Ovary (tissue), 10 donors: ENCODE measurements at places on chromosomes 7 and 10. TPM values are rescaled to one million over a fixed set of nuclear protein-coding genes. Genes with fewer than 3 reads are reported as not detected.

- no peaks in the 10 kb centered on the region for H3K27me3 ChIP-seq
- no peak for DNase-seq
- H3K36me3 ChIP-seq, result no peaks in the 10 kb centered on the region
- H3K27ac ChIP-seq, result no peak overlapping the region
- H3K4me1 ChIP-seq, result no peaks in the 10 kb centered on the region
Measured at GRCh38 chr10:125641398-125641797, 41.6 kb downstream of the TEX36 start.

- no peaks in the 10 kb centered on the region for H3K36me3 ChIP-seq
- no peaks in the 10 kb centered on the region for H3K27me3 ChIP-seq
- DNase-seq, result no peak
- H3K4me1 ChIP-seq, result no peaks in the 10 kb centered on the region
Measured at GRCh38 chr10:29925771-29926692, 133.4 kb downstream of the JCAD start.

CTBP2 gene
- 37.8 TPM for total RNA-seq

DNA sequence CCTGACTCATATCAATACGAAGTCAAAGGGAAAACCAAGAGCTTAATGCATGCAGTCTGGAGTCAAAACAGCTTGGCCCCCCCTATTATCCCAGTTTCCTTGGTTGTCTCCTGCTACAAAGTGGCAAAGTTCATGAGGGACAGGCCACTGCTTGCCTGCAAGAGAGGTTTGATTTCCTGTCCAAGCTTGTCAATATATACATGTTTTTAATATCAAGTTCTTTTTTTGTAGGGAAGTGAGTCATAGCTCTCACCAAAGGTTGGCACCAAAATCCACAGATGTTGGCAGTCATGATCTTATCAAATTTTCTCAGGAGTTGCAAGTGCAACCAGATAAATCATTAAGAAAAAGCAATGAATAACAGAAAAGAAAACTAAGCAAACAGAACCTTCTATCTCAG is 176.8 kb downstream of the COBL start:
- H3K27ac ChIP-seq, result no peak overlapping the region
- no peaks in the 10 kb centered on the region for H3K27me3 ChIP-seq
- no peak for DNase-seq
- no peaks in the 10 kb centered on the region for H3K4me1 ChIP-seq

DNA sequence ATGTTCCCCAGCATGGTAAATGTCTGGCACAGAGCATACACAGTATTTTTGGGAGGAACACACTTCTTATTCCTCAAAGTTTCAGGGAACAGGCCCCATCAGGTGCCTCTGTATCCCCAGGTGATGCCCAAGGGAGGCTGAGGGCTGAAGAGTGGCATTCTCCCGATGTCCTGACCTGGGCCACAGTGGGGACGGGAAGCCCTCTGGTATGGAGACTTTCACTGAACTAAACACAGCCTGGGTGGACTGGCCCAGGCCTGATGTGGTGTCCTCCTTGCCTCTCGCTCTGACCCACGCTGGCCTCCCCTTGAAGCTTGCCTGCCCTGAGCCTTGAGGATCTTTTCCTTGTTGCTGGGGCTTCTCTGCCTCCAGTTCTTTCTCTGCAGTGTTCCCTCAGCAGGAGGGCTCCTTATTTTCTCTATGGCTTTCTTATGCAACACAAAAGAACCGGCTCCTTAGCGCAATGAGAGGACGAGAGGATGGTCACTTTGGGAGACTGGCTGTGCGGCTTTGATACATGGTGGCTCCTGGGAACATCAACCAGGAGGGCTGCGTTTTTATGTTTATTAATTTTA is 157.5 kb upstream of the TNS3 start:
- no peaks in the 10 kb centered on the region for H3K4me1 ChIP-seq
- no peaks in the 10 kb centered on the region for H3K27me3 ChIP-seq
- H3K27ac ChIP-seq, result no peak overlapping the region
- no peaks in the 10 kb centered on the region for H3K36me3 ChIP-seq

SGMS1 gene
- total RNA-seq, result 39.1 TPM

- H3K36me3 ChIP-seq, result no peaks in the 10 kb centered on the region
- DNase-seq, result no peak
Measured at GRCh38 chr7:104548861-104549260, 220.5 kb downstream of the LHFPL3 start.

GRCh38 chr10:111556666-111557065 is 479.8 kb downstream of the ADRA2A start:
- no peak overlapping the region for H3K4me3 ChIP-seq
- no peaks in the 10 kb centered on the region for H3K36me3 ChIP-seq

DNA sequence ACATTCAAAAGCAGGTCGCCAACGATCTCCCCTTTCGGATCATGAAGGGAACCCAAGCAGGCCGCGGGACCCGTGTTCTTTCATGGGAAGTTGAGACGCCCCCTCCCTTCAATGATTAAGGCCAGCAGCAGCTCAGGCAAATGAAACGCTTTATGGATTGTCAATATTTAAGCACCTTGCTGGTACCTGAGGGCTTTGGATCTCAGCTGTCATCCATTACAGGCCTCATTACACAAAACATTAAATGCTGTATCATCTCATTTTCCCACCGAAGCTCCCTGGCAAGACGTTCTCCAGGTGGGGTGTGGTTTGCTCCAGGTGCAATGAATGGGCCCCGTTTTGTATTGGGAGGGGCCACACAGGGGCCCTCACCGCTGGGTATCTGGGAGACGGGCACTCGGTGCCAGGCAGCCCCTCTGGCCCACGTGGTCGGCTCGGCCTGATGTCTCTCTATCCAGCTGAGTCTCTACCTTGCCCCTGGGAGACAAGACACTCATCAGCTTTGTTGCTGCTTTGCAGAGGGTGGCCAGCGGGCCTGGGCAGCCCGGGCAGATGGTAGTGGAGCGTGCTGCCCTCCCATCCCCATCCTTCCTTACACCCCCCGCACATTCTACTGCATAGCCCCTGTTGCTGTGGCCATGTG is 456.1 kb upstream of the FOXK1 start:
- no peaks in the 10 kb centered on the region for H3K36me3 ChIP-seq
- H3K27ac ChIP-seq, result no peak overlapping the region
- H3K4me3 ChIP-seq, result no peak overlapping the region
- DNase-seq, result no peak
- H3K4me1 ChIP-seq, result peaks cover 1% of the 10 kb centered on the region

CDHR1 gene
- 0.69 TPM for total RNA-seq

DNA sequence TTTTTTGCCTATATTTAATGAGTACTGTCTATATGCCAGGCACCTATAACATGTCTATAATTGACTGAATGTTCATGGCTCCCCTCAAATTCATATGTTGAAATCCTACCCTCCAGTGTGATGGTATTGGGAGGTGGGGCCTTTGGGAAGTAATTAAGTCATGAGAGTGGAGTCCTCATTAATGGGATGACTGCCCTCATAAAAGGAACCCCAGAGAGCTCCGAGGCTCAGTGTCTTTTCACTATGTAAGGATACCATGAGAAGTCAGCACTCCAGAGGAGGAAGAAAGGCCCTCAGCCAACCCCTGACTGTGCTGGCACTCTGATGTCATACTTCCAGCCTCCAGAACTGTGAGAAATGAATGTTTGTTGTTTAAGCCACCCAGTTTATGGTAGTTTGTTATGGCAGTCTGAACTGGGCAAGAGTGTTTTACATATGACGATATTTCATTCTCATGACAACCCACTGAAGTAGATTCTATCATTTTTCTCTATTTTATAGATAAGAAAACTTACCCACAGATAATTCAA is 61.1 kb upstream of the PCGF5 start:
- H3K4me1 ChIP-seq, result no peaks in the 10 kb centered on the region
- H3K4me3 ChIP-seq, result no peak overlapping the region
- H3K27ac ChIP-seq, result no peak overlapping the region
- no peaks in the 10 kb centered on the region for H3K27me3 ChIP-seq
- no peaks in the 10 kb centered on the region for H3K36me3 ChIP-seq

DNA sequence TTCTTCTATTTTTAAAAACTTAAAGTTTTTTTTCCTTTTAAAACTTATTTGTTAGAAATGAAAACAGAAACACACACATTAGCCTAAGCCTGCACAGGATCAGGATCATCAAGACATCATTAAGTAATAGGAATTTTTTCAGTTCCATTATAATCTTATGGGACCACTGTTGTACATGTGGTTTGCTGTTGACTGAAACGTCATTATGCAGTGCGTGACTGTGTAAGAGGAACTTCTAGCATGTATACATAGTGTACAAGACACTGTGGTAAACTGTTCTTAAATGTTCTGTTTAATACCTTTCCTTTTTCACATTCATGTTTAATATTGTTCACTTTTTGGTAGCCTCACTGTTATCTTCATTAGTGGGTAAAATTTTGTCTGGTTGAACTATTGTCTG is 12.1 kb downstream of the ENTPD7 start:
- DNase-seq, result no peak
- H3K4me3 ChIP-seq, result no peak overlapping the region
- no peaks in the 10 kb centered on the region for H3K36me3 ChIP-seq

GRCh38 chr7:32206987-32207386 is 136.8 kb upstream of the PDE1C start:
- no peak for DNase-seq
- no peaks in the 10 kb centered on the region for H3K27me3 ChIP-seq
- no peaks in the 10 kb centered on the region for H3K4me1 ChIP-seq
- H3K4me3 ChIP-seq, result no peak overlapping the region
- no peaks in the 10 kb centered on the region for H3K36me3 ChIP-seq

- H3K27me3 ChIP-seq, result no peaks in the 10 kb centered on the region
- no peak for DNase-seq
- H3K4me3 ChIP-seq, result no peak overlapping the region
- no peak overlapping the region for H3K27ac ChIP-seq
Measured at GRCh38 chr10:78654047-78654590, 414.6 kb upstream of the ZMIZ1 start.

TAS2R38 gene
- not detected for total RNA-seq

- no peaks in the 10 kb centered on the region for H3K36me3 ChIP-seq
- no peak overlapping the region for H3K4me3 ChIP-seq
- no peaks in the 10 kb centered on the region for H3K4me1 ChIP-seq
- H3K27me3 ChIP-seq, result no peaks in the 10 kb centered on the region
Measured at GRCh38 chr7:115693779-115694178, 336.8 kb downstream of the TFEC start.
